ENCODE measurements at places on chromosomes 13 and 19.

GRCh38 chr13:98707281-98707999 lies 45.0 kb downstream of the SLC15A1 start:
- DNase-seq = no peak

- DNase-seq = no peak
Measured at GRCh38 chr19:16625163-16625958, 2.6 kb downstream of the MED26 start.

DNA sequence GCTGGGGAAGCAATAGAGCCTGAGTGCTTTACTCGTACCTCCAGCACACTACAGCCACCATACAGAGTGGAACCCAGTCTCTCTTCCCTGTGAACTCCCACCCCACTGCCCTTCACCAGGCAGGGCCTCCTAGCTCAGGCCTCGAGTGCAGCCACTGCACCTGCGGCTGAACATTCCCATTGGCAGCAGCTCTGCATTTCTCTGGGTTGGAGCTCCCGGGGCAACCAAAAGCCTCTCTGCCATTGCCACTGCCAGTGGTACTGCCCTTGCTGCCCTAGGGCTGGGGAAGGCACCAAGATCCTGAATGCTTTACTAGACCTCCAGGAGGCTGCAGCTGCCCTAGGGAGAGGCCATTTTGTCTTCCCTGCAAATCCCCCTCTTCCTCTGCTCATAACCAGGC lies 266.8 kb downstream of the TDRD3 start:
- no peak for DNase-seq

- no peak for DNase-seq
Measured at GRCh38 chr13:114149774-114150740, 17.6 kb upstream of the RASA3 start.

DNA sequence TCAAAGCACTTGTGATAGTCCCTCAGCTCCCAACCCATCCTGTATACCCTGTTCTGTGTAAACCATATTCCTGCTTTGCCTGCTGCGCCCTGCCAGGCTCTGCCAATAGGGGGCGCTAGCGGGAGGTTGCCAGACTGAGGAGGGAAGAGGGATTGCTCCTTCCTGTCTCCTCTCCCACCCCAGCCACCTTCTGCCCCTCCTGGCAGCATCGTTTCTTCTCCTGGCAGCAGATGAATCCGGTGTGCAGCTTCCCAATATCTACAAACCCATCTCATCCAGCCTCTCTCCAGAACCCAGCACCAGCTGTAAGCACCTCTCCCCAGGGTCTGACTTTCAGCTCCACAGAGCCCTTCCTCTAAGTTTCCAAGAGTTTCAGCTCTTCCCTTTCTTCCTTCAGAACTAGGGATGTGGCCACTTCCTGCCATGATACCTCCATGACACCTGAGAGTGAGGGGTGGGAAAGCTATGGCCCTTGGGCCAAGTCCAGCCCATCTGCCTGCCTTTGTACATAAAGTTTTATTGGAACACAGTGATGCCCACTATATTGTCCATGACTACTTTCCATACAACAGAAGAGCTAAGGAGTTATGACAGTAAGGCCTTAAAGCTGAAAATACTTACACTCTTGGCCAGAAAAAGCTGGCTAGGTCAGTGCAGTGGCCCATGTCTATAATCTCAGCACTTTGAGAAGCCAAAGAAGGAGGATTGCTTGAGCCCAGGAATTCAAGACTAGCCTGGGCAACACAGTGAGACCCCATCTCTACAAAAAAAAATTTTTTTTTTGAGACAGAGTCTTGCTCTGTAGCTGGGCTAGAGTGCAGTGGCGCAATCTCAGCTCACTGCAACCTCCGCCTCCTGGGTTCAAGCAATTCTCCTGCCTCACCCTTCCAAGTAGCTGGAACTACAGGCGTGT lies 34.5 kb upstream of the ATP1A3 start:
- DNase-seq = no peak

- no peak for DNase-seq
Measured at GRCh38 chr19:2045501-2046045, 5.5 kb downstream of the MKNK2 start.

- DNase-seq = no peak
Measured at GRCh38 chr13:20209948-20210347, 17.2 kb upstream of the GJB2 start.

DNA sequence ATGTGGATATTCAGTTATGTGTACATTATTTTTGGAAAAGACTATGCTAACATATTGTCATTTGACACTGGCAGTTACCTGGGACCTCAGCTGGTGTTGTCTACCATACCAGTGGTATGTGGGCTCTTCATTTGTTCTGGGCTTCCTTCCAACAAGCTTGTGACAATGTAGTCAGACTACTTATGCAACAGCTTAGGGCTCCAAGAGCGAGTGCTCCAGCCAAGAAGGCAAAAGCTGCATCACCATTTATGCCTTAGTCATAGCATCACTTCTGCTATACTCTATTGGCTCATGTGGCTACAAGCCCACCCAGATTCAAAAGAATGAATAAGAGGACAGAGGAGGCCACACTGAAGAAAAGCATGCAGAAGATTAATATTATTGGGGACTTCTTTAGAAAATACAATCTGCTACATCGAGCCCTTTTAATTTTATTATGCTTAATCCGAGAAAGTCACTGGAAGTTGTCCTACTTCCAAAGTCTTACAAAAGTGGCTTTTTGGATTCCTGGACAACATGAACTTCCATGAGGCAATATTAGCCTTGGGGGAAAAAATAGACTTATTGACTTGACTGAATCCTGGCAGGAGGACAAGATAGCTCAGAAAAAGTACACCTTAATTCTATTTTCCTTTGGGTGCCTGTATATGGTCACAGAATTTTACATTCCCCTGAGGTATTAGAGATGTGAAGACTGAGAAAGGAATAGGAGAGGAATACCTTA lies 529.4 kb upstream of the HTR2A start:
- no peak for DNase-seq

DNA sequence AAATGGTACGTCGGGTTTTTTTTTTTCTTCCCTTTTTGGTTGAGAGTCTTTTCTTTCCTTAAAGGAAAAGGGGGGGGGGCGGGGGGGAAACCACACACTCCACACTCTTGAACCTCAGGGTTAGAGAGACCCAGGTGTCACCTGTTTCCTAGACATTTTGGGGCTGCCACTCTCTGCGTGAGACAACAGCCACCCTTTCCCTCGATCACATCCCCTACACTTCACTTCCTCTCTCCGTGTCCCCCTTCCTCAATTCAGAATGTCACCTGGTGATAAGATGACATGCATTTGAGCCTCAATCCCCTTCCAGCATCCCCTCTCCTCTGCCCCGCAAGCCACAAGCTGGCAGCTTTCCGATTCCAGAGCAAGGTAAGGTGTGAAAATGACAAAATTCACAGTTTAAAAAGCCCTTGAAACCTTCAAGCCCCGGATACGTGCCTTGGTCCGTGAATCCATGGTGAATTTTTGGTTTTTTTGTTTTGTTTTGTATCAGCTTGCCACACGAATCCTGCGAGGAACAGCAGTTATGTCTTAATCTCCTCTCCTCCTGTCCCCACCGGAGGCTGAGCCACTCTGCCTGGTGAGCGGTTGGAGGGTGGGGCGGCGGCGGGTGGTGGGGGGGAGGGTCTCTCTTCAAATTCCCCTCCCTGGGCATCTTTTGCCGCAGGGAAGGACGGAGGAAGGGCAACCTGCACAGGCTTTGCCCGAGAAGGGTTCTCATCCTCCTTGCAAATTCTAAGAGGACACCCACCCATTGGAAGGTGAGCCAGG lies 4.2 kb downstream of the PTPRS start:
- no peak for DNase-seq

GRCh38 chr19:55519451-55520311 lies 17.3 kb downstream of the SBK2 start:
- no peak for DNase-seq

DNA sequence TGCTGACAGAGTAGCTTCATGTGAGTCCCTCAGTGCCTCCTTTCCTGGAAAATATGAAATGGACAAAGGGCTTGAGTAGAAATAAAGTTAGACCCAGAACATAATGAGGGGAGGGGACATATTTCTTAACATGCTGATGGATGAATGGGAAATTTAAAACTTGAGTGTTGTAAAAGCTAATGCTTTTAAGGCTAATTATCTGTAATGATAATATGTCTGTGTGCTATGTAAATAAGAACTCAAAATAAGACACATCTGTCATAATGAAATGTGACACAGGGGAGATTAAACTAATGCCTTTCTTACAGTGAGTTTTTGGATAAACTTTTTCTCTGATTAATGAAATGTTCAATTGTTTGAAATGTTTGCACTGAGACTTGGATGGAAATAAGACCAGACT lies 65.8 kb upstream of the RFXAP start:
- DNase-seq = no peak

GRCh38 chr13:46712524-46712923 lies 84.4 kb downstream of the ESD start:
- no peak for DNase-seq

- DNase-seq = no peak
Measured at GRCh38 chr13:31755803-31756212, 16.5 kb downstream of the RXFP2 start.

DNA sequence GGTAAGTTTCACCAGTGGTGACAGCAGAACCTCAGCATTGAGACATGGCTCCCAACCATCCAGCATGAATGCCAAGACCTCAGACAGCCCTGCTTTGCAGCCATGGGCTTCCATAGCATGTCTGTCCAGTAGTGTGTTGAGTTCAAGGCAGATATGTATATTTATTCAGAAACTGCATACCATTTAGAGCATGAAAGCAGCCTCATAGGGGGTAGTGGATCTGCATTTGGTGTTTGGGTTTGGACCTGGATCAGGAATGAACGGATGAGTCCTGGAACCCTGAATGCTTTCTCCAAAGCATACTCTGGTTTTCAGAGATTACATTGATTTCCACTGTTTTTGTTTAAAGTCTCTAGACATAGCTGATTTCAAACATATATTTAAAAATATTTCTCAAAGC lies 114.3 kb downstream of the ESD start:
- no peak for DNase-seq

- DNase-seq = no peak
Measured at GRCh38 chr19:30653646-30654386, 281.6 kb downstream of the ZNF536 start.

GRCh38 chr13:33875618-33876401 lies 57.9 kb downstream of the RFC3 start:
- DNase-seq = no peak

- DNase-seq = no peak
Measured at GRCh38 chr19:33676999-33677665, 55.4 kb downstream of the CHST8 start.

- no peak for DNase-seq
Measured at GRCh38 chr19:21901861-21902260, 65.9 kb upstream of the ZNF43 start.

GRCh38 chr19:47493378-47494210 lies 9.6 kb upstream of the KPTN start:
- no peak for DNase-seq

DNA sequence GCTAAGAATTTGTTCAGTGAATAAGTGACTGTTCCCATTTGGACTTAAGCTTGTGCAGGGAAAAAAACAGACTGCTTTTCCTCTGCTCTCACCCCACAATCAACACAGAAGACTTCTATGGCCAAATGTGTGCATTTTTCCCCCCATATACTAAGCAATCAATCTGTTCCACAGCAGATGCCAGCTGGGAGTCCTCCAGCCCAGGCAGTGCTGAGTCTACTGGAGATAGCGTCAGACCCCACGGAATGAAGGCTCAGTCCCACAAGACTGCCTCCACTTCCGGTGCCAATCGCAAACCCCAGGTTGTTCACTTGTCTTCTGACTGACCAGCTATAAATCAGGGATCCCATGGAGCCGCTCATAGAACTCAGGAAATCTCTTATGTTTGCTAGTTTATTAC lies 69.5 kb upstream of the ANKRD10 start:
- DNase-seq = no peak

- DNase-seq = no peak
Measured at GRCh38 chr13:49494645-49495044, 1.1 kb upstream of the PHF11 start.

DNA sequence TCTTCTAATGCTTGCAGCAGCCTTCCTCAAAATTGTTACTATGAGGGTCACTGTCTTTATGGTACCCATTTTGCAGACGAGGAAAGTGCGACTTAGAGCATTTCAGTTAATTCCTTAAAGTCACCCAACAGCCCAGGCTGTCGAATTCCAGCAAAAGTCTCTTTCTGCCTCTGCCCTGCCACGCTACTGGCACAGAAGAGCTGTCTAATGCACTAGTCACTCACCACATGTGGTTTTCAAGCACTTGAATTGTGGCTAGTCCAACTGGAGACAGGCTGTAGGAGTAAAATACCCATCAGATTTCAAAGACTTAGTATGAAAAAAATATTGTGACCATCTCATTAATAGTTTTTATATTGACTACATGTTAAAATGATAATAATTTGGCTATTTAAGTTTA lies 1.7 kb downstream of the FPR1 start:
- no peak for DNase-seq

- DNase-seq = no peak
Measured at GRCh38 chr13:29946093-29946492, 95.7 kb upstream of the UBL3 start.

GRCh38 chr19:49343123-49343522 lies 7.9 kb downstream of the CD37 start:
- DNase-seq = no peak

DNA sequence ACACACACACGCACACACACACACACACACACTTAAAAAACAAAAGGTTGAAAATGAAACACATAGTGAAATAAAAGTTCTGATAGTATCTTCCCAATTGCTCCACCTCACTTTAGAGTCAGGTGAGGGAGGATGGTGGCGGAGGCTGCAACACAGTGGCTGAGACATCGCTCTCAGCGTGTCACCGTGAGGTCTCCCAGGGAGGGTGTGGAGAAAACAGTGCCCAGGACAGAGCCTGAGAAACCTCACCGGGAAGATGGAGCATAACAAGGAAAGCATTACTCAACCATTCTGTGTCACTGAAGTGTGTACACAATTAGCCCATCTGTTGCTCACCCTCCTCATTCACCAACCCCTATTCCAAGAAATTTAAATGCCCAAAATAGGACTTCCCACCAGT lies 111.4 kb upstream of the USP29 start:
- no peak for DNase-seq

DNA sequence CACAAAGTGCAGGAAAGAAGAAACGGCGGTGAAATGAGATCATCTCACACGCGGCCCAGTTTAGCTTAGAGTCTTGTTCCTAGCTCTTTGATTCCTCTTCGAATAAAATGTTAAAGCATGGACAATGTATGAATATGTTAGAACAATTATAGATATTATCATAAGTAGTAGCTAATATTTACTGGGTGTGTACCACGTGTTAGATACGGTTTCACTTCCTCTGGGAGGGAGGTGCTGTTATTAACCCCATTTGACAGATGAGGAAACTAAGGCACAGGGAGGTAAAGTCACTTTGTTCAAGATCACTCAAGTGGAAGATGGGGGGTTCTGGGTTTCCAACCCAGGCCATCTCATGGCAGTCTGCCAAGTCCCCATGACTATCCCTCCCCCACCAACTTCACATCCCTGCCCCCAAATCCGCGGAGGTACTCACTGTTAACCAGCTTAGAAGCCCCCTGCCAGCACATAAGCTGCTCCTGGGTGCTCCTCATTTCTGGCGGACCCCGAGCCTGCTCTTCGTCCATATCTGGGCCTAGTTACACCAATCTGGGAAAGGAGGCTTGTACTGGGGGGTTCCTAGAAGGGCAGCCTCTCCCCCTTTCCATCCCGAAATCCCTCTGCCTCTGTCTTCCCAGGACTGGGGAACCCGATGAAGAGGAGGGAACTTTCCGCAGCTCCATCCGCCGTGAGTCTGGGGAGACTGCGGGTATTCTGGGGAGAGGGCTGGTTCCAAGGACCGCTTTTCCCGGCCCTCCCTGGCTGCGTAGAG lies 1.0 kb upstream of the FXYD7 start:
- DNase-seq = no peak

Data from right kidney (tissue), 9 donors.